T-helper 2 cell treated with Interferon-gamma antibody and Interleukin-4, amounts not matched to agents 5 μg/mL and 100 μg/mL, for 36 hours (primary cell): ENCODE measurements at places on chromosomes 13 and 19.

- no peak for DNase-seq
- peaks cover 43% of the 10 kb centered on the region for H3K36me3 ChIP-seq
- H3K27me3 ChIP-seq: no peaks in the 10 kb centered on the region
Observed at GRCh38 chr13:19993024-19993423, 34.5 kb downstream of the ZMYM2 start.

DNA sequence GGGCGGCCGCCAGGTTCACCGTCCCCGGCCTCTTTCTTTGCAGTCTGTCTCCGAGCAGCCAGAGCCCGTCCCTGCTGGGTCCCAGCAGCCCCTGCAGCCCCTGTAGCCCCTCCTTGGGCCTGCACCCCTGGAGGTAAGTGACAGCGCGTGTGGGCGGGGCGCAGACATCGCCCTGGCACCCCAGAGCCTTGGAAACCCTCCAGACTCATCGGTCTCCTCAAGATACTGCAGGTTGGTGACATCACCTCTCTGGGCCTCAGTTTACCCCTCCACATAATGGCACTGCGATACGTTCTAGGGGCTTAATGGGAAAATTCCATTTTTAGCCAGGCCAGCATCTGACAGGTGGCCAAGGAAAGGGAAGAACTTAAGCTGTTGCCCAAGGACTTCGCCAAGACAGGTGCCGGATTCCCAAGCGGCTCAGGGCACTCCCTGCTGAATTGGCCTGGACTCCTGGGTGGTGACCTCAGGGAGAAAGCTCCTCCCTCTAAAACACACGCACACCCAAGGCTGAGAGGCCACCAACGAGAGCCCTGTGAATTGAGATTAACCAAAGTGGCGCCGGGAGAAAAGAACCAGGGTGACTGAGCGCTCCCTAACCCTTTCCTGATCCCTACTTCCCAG lies 13.1 kb downstream of the MAST3 start:
- H3K36me3 ChIP-seq: peaks cover 4% of the 10 kb centered on the region
- no peak overlapping the region for H3K27ac ChIP-seq
- DNase-seq: no peak
- H3K4me3 ChIP-seq: peak overlapping the region; percentile 58

DNA sequence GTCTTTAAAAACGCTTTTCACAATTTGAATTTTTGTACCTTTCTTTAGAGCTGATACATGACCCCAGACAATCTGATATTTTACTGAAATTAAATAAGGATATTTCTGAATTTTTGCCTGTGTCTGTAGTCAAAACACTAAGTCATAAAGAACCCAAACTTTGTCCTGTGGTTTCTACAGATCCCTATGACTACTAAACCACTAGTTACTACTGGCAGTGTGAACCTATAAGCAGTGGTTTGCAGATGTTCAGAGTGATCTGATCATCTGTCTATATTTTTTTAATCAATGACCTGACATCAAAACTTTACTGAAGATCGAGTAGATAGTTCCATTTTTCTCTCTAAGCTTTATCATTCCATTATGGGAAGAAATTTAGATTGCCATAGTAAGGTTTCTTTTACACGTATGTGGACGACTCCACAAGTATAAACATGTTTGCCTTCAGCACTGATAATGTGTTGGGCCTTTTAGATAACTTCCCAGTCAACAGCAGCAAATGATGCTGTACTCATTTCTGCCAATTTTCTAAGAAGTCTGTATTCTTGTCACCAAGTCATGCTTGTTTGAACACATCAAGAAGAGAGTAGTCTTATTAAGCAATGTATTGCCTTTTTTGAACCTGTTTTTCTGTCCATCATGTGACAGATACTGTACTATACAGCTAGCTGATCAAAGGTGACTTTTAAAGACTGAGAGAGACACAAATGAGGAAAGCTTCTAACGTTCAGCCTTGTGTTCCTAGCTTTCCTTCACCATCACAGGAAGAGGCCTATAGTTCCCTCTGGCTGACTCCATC lies 21.8 kb downstream of the POLR1D start:
- H3K4me1 ChIP-seq: peaks cover 25% of the 10 kb centered on the region
- peak overlapping the region; percentile 22 for H3K27ac ChIP-seq
- no peak for DNase-seq
- no peak overlapping the region for H3K4me3 ChIP-seq
- H3K36me3 ChIP-seq: peaks cover 23% of the 10 kb centered on the region

- peak; percentile 30 for DNase-seq
- H3K36me3 ChIP-seq: no peaks in the 10 kb centered on the region
- peaks cover 10% of the 10 kb centered on the region for H3K4me1 ChIP-seq
Observed at GRCh38 chr19:49210108-49210900, 52.7 kb downstream of the TRPM4 start.

DNA sequence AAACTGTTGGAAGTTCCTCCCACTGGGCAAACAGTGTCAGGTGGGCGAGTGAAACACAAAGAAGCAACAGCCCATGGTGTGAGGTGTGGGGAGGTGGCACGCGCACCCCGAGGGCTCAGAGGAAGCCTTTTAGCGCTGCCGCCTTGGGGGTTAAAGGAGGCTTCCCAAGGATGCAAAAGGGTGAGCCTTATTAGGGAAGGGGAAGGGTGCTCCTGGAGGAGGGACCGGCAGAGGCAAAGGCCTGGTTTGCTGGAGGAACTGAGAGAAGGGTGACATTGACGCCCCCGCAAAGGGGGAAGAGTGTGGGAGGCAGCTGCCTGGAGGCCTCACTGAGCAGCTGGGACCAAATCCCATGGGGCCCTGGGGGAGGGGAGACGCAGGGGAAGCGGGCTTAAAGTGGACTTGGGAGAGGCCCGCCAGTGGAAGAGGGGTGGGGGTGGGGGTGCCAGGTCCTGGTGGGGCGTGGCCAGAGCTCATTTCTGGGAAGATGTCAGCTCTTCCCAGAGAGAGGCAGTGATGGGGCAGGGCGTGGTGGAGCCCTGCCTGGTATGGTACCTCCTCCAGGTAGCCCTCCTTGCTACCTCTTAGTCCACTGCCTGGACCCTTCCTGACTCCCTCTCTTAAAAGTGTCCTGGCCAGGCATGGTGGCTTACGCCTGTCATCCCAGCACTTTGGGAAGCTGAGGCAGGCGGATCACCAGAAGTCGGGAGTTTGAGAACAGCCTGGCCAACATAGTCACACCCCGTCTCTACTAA lies 12.0 kb upstream of the FCHO1 start:
- no peaks in the 10 kb centered on the region for H3K27me3 ChIP-seq
- H3K4me3 ChIP-seq: no peak overlapping the region
- H3K4me1 ChIP-seq: peaks cover 5% of the 10 kb centered on the region
- no peak overlapping the region for H3K27ac ChIP-seq

GRCh38 chr13:98681049-98681448 lies 71.4 kb downstream of the SLC15A1 start:
- no peak overlapping the region for H3K27ac ChIP-seq
- no peaks in the 10 kb centered on the region for H3K4me1 ChIP-seq

DNA sequence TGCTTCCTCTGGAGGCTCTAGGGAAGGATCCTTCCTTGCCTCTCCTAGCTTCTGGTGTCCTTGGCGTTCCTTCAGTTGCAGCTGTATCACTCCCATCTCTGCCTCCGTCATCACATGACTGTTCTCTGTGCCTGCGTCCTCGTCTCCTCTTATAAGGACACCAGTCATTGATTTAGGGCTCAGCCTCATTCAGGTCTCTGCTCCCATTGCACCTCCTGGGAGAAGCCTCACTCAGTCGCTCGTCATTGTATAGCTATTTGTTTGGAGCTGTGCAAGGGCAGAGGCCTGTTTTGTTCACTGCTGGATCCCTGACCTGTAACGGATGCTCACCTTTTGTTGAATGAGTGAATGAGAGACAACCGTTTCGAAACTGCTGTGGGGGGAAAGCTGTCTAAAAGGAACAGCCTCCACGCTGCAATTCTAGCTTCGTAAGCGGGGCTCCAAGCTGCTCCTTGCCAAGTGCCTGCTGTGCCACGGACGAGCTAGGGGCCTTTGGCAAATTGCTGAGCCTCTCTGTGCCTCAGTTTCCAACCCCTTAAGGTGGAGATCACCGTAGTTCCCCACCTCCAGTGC lies 17.2 kb downstream of the BRSK1 start:
- H3K4me1 ChIP-seq: peaks cover 9% of the 10 kb centered on the region
- no peak overlapping the region for H3K27ac ChIP-seq
- no peaks in the 10 kb centered on the region for H3K36me3 ChIP-seq

DNA sequence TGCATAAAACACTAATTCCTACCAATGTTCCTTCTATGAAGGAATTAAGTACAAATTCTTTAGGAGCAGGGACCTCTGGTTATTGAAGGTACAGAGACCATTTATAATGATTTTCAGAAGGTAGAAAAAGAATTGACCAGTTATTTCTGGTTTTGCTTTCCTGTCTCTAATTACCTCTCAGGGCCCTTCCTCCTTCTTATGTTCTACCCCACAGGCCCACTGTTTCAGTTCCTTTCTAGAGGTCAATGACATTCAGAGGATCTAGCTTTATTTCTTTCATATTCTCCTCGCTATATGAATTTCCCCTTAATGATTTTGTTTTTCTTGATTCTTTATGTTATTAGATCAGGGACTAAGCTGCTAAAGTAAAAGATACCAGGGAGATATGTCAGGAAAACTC lies 345.0 kb upstream of the SPRY2 start:
- no peak for DNase-seq
- H3K27ac ChIP-seq: no peak overlapping the region
- H3K27me3 ChIP-seq: no peaks in the 10 kb centered on the region

DNA sequence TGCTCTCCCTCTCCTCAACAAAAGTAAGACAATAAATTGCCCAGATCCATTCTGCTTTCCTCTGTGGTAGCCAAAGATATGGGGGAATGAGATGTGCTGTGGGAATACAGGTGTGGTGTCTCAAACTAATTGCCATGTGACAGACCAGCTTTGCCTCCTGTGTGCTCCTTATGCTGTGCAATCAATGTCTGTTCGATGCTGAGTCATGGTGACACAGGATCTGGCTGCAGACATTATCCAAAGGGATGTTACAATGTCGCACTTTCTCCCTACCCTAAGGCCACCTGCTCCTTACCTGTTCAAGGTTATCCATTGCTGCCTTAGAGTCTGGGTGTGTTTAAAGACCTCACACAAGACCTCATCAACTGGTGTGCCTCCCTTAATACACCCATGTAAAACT lies 32.5 kb downstream of the FGF14 start:
- no peak overlapping the region for H3K27ac ChIP-seq
- peaks cover 2% of the 10 kb centered on the region for H3K27me3 ChIP-seq
- no peak overlapping the region for H3K4me3 ChIP-seq
- H3K36me3 ChIP-seq: no peaks in the 10 kb centered on the region
- no peak for DNase-seq

DNA sequence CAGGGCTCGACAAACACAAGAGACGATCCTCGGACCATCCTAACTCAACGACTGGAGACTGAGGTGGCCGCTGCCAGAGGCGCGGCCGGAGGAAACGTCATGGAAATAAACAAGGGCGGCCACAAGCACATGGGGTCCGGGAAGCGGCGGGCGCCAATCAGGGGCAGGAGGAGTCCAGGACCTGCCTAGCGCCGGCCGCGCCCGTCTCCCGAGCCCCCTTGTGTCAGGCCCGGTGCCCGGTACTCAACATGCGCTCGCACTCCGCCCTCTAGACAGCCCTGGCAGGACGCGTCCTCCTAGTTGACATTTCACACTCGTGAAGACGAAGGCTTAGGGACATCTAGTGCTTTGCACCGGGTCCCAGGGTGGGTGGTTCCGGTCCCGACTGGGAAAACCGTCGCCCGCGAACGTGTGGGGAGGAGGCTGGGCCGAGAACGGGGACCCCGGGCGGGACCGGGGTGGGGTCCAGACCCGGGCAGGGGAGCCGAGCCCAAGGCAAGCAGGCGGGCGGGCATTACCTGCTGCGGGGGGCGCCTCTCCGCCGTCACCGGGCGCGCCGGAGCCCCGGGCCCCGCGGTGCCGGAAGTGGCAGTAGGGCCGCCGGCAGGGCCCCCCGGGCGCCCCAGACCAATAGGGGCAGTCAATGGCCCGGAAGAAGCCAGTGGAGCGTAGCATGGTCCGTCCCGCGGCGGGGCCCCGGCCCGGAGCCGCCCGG lies 442 bp downstream of the REXO1 start:
- peak overlapping the region; percentile 95 for H3K27ac ChIP-seq
- peaks cover 26% of the 10 kb centered on the region for H3K4me1 ChIP-seq
- peaks cover 7% of the 10 kb centered on the region for H3K36me3 ChIP-seq
- DNase-seq: peak; percentile 33
- H3K4me3 ChIP-seq: peak overlapping the region; percentile 95
- no peaks in the 10 kb centered on the region for H3K27me3 ChIP-seq

DNA sequence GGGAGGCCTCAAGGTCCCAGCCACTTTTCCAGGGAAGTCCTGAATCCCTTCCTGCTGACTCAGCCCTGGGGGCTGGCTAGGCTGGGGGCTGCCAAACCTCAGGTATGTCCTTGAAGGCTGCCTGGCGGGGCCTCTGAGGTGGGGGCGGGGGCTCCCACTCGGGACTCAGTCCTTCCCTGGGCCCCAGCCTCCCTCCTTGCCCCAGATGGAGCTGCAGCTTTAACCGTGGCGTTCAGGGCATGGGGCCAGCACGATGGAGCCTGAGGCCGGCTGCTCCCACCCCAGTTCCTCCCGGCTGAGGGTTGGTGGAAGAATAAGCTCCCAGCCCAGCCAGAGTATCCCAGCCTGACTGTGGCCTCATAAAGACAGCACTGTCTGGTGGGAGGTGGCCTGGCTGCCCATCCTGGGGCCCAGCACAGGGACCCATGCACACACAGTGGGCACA lies 12.4 kb downstream of the CILP2 start:
- H3K4me3 ChIP-seq: no peak overlapping the region
- peaks cover 1% of the 10 kb centered on the region for H3K4me1 ChIP-seq
- no peak for DNase-seq
- no peak overlapping the region for H3K27ac ChIP-seq
- H3K27me3 ChIP-seq: no peaks in the 10 kb centered on the region

DNA sequence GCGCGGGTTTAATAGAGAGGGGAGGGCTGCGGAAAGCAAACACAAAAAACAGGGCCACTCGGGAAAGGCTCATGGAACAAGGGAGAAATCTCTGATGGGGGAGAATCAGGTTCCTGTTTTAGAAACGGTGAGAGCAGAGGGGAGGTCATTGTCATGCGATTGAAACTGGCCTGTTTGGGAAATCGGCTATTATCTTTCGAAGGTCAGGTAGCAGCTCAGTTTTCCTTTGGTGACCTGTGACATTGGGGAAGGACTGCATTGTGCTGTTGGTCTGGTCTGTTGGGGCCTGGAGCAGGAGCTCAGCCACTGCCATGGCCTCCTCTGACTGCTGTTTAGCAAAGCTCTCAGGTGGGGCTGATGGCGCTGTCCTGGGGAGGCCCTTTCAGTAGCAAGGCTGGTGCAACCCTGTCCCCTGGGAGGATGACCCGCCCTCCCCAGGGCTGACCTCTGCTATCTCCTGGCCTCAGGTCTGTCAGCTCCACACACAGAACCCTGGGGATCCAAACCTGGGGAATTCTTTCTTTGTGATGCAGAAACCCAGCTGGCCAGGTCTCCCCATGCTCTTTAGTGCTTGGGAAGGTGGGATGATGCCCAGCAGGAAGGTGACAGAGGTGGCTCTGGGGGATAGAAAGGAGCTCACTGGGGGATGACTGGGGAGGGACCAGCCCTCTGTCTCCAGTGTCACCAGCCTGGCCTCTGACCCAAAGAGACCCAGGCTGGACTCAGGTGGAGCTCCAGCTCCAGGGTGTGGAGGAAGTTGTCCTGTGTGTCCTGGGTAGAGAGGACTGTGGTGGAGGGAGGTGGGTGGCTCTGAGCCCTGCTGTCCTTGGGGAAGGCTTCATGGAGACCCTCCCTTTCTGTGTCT lies 21.2 kb upstream of the CD177 start:
- no peaks in the 10 kb centered on the region for H3K36me3 ChIP-seq
- no peaks in the 10 kb centered on the region for H3K4me1 ChIP-seq
- no peaks in the 10 kb centered on the region for H3K27me3 ChIP-seq
- H3K4me3 ChIP-seq: no peak overlapping the region
